ENCODE measurements at places on chromosomes 16 and 17. TPM values are rescaled to one million over a fixed set of nuclear protein-coding genes. Genes with fewer than 3 reads are reported as not detected.

DNA sequence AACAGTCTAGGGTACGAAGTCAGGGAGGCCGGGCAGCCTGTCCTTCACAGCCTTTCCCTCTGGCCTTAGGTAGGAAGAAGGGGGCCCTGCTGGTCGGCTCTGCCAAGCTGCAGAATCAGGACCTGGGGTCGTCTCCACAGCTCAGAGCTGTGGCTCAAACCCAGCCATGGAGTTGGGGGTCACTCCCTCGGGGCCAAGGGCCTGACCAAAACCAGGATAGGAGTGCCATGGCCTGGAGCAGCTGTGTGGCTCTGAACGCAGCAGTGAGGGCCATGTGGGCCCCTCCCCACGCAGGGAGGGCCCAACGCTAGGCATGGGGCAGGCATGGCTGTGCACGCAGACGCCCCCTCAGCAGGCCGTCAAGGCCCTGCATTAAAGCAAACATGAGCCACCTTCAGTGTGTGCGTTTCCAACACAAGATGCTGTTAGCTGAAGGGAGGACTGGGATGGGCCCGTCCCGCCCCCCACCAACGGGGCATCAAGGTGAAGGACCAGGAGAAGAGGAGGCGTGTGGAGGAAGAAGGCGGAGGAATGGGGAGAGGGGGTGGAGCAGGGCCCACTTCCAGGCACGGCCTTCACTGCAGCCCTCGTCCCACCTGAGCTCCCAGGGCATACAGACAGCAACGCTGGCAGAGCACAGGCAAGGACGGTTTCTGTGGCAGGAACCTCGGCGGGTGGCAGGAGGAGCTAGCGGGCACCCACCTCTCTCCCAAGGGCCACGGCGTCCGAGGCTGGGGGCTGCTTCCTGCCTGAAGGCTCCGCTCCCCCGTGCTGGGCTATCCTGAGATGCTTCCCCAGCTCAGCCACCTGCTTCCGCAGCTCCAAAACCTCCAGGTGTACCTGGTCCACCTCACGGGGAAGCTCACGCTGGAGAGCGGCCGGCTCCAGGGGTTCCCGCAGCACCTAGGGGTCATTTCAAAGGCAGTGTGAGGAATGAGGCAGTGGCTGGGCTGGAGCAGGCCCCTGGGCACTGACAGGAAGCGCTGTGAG, 55.3 kb downstream of the CCDC57 start:
- DNase-seq = no peak

DNA sequence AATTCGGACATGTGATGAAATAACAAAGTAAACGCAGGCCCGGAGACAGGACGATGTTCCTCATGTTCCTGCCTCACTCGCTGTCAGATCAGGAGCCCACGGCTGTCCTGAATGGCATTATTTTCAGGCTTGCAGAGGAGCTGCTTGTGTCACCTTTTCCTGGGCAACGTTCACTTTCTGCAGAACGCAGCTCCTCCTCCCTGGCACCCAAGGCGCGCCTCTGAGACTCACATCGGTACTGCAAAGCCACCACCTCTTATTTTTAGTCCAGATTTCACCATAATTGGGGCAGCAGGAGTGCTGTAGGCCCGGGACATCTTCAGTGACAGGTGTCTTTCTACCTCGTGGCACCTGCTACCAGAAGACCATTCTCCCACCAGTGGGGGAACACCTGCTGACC, 8.0 kb upstream of the C16orf96 start:
- no peak for DNase-seq

GRCh38 chr17:73286863-73287296, 24.9 kb downstream of the CDC42EP4 start:
- no peak for DNase-seq

DNA sequence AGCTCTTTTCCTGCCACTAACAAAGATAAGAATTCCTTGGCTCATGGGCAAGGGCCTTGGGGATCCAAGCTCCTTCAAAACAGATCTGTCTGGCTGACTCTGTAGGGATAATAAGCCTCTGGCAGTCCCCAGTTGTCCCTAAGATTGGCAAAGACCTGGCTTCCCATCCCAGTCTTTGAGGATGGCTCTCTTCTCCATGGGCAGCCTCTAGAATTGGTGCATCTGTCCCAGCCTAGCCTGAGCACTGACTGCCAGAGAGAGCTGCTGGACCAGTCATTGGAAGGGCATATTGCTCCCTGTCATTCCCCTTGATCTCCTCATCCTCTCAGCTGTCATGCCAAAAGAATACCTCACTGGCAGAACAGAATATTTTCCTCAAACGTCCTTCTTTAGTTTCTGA, 13.2 kb upstream of the CUEDC1 start:
- DNase-seq = no peak

The CHST5 gene
- not detected for total RNA-seq

GRCh38 chr16:67163999-67164558, 466 bp upstream of the HSF4 start:
- no peak for DNase-seq

The BAIAP3 gene
- 3.6 TPM for total RNA-seq

- DNase-seq = peak; percentile 97
These were observed 29.5 kb upstream of the CDH1 start for GRCh38 chr16:68707340-68708152.

The KRTAP4-6 gene
- not detected for total RNA-seq

The ABCC12 gene
- 0.05 TPM for total RNA-seq

- DNase-seq = no peak
These were observed 158.6 kb upstream of the CDH5 start for GRCh38 chr16:66207883-66208265.

DNA sequence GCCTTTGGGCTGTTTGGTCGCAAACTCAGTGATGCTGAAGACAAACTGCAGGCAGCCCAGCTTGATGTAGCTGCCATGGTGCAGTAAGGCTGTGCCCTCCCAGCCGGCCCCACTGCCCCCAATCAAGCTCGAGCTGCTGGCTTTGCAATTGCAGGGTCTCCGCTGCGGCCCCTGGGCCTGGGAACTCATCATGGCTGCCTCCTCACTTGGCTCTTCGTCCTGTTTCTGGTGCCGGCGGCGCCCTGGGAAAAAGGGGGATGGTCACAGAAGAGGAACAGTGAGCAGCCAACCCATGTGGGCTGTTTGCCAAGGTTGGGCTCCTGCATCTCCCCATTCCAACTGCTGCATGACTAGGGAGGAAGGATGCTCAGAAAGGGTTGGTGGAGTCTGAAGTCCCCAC, 3.4 kb upstream of the DHRS13 start:
- no peak for DNase-seq
